ENCODE measurements at places on chromosomes 11 and 22. TPM values are rescaled to one million over a fixed set of nuclear protein-coding genes. Genes with fewer than 3 reads are reported as not detected.
A peak's percentile ranks its signal among the peaks of the same experiment; 100 is the strongest.

GRCh38 chr11:12285811-12286222 lies 91.6 kb upstream of the PARVA start:
- H3K27me3 ChIP-seq: no peaks in the 10 kb centered on the region
- no peak overlapping the region for H3K4me3 ChIP-seq
- H3K27ac ChIP-seq: peak overlapping the region; percentile 79
- no peaks in the 10 kb centered on the region for H3K36me3 ChIP-seq
- peaks cover 33% of the 10 kb centered on the region for H3K4me1 ChIP-seq

DNA sequence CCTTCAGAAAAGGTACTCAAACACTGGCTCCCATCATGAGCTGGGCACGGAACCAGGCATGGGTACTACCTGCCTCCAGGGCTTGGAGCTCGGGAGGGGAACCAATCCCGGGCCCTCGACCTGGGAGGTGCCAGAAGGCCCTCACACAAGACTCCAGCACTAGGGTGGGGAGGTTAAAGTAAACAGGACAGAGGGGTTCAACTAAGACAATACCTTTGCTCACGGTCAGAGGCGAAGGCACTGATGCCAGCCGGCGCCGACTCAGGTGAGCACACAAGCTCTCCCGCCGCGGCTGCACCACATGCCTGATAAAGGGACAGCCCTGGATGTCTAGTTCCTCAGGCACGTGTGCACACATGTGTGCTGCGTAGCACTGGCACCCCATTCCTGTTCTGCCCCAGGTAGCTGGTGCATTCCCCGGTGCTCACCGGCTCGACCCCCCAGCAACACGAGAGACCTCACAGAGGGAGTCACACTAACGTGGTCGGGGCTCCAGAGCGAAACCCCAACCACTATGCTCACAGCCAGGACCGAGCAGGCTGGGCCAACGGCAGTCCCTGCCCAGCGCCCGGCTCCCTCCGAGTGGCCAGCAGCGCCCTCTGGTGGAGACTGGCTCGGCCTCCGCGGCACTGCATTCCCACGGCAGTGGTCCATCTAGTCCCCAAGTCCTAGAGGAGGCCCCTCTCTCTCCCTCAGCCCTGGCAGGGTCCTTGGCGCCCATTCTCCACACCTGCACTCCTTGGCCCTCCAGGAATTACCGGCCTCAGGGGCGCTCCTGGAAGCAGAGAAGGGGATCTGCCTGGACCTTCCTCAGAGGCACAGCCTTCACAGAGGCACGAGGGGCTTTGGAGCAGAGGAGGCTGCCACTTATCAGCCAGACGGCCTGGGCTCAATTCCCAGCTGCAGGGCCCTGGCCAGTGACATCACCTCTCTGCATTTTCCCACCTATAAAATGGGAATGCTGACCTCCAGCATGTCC lies 28.8 kb upstream of the MOB2 start:
- peaks cover 72% of the 10 kb centered on the region for H3K4me1 ChIP-seq
- no peaks in the 10 kb centered on the region for H3K27me3 ChIP-seq
- DNase-seq: no peak
- H3K27ac ChIP-seq: no peak overlapping the region
- no peak overlapping the region for H3K4me3 ChIP-seq

DNA sequence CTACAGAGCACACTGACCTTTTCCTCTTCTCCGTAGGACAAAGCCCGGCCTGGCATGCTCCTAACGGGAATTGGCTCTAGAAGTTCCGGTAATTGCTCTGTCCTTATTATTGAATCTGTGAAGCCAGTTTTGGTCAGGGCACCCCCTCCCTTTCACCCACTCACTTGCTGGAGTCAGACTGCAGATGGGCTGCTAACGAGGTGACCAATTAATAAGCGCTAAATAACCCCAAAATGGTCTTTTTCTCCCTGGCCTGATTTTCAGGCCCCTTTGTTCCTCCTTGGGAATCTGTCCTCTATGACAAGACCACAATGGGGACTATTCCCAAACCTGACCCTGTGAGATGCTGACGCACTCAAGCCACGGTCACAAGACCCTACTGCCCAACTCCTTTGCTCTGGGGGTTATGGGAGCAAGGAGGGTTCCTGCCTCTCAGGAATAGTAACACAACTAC lies 610.0 kb upstream of the CADM1 start:
- no peak overlapping the region for H3K27ac ChIP-seq
- DNase-seq: no peak

GRCh38 chr11:7537265-7537664 lies 23.5 kb downstream of the PPFIBP2 start:
- H3K27me3 ChIP-seq: no peaks in the 10 kb centered on the region
- peaks cover 51% of the 10 kb centered on the region for H3K4me1 ChIP-seq
- H3K4me3 ChIP-seq: no peak overlapping the region
- H3K27ac ChIP-seq: no peak overlapping the region
- H3K36me3 ChIP-seq: no peaks in the 10 kb centered on the region

DNA sequence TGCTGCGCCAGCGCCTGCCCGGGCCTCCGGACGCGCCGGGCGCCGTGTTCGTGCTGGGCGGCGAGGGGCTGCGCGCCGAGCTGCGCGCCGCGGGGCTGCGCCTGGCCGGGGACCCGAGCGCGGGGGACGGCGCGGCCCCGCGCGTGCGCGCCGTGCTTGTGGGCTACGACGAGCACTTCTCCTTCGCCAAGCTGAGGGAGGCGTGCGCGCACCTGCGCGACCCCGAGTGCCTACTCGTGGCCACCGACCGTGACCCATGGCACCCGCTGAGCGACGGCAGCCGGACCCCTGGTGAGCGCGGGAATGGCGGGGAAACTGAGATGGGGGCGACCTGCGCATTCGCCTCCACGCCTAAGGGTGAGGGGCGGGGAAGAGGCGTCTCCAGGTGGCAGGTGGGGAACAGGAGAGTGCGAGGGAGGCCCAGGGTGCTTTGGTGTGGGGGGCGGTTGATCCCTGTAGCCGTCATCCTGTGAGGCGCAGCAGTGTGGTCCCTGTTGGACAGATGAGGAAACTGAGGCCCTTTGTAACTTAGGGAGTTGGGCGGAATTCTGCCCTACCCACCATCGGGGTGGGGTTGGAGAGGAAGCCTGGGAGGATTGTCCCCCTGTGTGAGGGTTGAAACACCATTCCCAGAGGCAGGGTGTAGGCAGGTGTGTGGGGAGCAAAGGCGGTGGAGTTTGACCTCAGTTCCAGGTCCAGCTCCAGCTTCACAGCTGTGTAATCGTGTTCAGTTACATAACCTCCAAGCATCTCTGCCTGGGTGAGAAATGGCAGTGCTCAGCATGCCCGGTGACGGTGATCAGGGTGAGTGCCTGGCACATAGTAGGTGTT lies 758 bp downstream of the PDXP start:
- H3K4me1 ChIP-seq: peaks cover 45% of the 10 kb centered on the region
- H3K27me3 ChIP-seq: no peaks in the 10 kb centered on the region
- no peak for DNase-seq

- no peaks in the 10 kb centered on the region for H3K27me3 ChIP-seq
- DNase-seq: no peak
- no peaks in the 10 kb centered on the region for H3K36me3 ChIP-seq
- no peak overlapping the region for H3K4me3 ChIP-seq
These were observed 57.5 kb upstream of the SLC22A12 start for GRCh38 chr11:64533501-64533900.

GRCh38 chr11:96341211-96342013 lies 1.6 kb downstream of the MAML2 start:
- peak overlapping the region; percentile 73 for H3K4me3 ChIP-seq
- peak overlapping the region; percentile 84 for H3K27ac ChIP-seq
- H3K27me3 ChIP-seq: no peaks in the 10 kb centered on the region
- H3K36me3 ChIP-seq: no peaks in the 10 kb centered on the region

- no peaks in the 10 kb centered on the region for H3K27me3 ChIP-seq
- no peak for DNase-seq
- peaks cover 14% of the 10 kb centered on the region for H3K4me1 ChIP-seq
- H3K4me3 ChIP-seq: no peak overlapping the region
These were observed 62.9 kb downstream of the GRK3 start for GRCh38 chr22:25627271-25627852.

Gene NFAM1
- total RNA-seq: 1.7 TPM

Gene ARHGAP42
- total RNA-seq: 5.9 TPM

Measured in vagina (tissue), 2 donors.